ENCODE measurements at places on chromosomes 7 and 10.

DNA sequence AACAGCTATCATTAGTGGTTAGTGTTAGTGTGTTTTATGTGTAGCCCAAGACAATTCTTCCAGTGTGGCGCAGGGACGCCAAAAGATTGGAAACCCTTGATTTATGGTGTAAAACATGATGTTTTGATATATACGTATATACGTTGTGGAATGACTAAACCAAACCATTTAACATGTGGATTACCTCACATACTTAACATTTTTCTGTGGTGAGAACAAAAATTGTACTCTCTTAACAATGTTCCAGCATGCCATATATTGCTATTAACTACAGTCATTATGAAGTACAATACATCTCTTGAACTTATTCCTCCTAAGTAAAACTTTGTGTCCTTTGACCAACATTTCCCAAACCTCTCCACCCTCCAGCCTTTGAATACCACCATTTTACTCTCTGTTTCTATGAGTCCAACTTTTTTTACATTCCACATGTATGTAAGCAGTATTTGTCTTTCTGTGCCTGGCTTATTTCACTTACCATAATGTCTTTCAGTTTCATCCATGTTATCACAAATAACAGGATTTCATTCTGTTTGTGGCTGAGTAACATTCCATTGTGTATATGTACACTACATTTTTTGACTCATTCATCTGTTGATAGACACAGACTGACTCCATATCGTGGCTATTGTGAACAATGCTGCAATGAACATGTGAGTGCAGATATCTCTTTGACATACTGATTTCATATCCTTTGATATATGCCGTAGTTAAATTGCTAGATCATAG is 42.2 kb upstream of the MAGI2 start:
- no peak for DNase-seq

DNA sequence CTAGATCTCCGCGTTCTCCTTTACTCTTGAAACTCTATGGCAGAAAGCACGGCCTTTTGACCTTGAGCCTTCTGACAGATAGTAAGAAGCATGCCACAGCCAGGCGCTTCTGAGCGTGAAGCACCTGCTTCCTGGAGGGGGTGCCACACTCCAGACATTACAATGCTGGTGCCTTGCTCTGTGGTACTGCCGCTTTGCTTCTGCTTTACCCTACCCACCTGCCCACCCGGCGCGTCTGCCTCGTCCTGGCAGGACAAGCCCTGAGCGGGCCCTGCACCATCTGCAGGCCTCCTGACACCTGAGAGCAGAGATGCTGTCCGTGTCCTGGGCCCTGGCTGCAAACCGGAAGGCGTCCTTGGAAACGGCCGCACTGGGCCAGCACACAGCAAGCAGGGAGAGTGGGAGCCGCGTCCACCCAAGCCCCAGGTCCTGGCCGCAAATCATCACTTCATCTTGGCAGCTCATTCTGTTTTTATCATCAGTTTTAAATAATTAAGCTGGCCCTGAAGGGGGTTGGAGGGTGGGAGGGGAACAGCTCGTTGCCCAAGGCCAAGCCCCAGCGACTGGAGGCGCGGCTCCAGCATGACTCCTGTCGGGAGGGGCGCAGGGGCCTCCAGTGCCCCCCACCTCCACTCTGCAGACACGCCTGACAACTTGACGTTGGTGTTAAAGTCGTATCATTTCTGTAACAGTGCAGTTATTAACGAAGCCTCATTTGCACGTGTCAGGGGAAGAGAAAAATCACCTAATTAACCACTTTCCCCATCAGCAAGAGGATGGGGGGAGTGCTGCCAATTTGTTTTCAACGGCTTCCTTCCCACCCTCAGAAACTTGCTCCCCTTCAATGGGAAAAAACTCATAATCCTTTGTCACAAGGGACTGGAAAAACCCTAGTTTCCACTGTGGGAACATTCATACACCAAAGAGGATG is 132.2 kb downstream of the MAD1L1 start:
- DNase-seq: no peak

GRCh38 chr10:114491933-114492332 is 87.6 kb upstream of the AFAP1L2 start:
- no peak for DNase-seq

- DNase-seq: no peak
These were observed at the start of gene TNS3 for GRCh38 chr7:47581804-47582763. Gene TNS3, minus strand, starts transcription at chr7:47582111. Its CDS starts 142,475 bp downstream, at chr7:47439636.

DNA sequence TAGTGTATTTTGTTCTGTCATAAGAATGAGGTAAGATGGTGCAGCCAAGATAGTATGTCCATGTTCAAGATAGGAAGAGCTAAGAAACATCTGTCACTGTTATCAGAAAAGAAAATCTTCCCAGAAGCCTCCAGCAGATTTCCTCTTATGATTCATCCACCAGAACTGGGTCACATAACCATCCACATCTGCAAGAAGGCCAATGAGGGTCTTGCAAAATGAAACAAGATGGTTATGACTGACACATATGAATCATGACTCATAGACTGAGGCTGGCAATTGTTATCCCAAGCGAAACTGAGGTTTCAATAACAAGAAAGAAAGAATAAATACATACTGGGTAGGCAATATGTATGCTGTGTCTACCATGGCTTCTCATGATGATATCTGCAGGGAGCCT is 30.3 kb downstream of the CCNJ start:
- DNase-seq: no peak

- no peak for DNase-seq
These were observed 32.5 kb downstream of the PRKAR2B start for GRCh38 chr7:107076781-107077698.

GRCh38 chr7:78033410-78033809 is 234.8 kb downstream of the PHTF2 start:
- no peak for DNase-seq

- DNase-seq: no peak
These were observed 31.0 kb downstream of the CDCA7L start for GRCh38 chr7:21914671-21915070.

DNA sequence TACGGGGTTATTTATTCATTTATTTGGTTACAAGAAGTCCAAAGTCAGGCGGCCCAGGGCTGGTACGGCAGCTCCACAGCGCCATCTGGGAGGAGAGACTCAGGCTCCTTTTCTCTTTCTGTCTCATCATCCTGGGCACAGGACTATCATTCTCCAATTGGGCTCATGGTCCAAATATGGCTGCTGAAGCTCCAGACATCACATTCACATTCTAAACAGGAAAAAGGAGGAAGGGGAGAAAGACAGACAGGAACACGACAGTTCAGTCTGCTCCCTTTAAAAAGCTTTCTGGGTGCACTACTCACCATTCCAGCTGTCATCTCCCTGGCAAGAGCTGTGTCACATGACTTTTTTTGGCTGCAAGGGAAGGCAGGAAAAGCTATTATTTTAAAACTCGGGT is 74.4 kb upstream of the PDZD8 start:
- DNase-seq: no peak

- DNase-seq: no peak
These were observed 4.0 kb upstream of the NKX2-3 start for GRCh38 chr10:99528494-99529441.

DNA sequence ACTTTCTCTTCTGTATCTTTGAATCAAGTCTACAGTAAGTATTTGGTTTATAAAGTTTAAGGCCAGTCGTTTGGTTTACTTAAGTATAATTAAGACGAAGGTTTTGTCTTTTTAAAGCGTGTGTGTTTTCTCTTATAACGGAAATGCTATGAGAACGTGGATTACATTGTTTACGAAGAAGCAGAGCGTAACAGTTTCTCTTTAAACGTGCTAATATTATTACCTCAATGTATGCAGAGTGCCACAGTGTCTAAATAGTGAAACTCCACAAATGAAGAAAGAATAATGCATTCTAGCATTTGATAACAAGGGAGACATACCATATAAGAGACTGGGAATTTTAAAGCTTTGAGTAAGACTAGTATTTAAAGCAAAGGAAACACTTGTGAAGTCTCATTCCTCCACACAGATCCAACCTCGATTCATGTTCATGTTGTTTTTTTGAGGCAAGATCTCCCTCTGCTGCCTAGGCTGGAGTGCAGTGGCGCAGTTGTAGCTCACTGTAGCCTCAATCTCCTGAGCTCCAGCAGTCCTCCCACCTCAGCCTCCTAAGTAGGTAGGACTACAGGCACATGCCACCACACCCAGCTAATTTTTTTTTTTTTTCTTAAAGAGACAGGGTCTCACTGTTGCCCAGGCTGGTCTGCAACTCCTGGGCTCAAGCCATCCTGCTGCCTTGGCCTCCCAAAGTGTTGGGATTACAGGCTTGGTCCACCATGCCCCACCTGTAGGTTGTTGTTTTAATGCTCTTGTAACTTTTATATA is 75.1 kb downstream of the ANKRD61 start:
- DNase-seq: peak; percentile 44

GRCh38 chr7:66967029-66967428 is 28.4 kb downstream of the SBDS start:
- DNase-seq: no peak

DNA sequence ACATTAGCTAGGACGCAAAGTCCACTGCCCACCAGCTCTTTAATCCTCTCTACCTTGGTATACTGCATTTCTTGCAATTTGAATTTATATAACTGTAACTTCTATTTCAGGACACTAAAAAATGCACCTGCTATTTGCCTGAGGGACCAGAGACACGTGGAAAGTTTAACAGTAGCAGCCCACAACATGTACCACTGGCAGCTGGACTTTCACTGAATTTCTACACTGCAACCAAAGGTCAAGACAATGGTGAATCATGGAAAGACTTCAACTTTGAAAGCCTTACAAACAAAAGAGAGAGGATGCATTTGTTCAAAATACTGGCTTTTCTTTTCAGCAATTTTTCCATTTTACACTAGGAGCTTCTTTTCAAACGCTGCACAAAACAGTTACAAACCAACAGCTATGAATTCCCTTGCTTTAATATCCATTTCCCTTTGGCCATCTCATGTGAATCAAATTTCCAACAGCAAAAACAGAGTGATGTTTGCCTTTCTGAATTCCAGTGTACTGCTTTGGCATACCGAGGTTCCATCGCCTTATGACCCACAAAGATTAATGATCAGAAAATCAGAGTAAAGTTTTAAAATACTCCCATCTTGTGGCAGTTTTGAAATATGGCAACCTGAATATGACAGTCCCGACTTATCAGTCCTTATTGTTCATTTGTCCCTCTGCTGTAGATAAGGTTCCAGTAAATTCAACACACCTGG is 29.9 kb upstream of the HNRNPH3 start:
- DNase-seq: no peak

DNA sequence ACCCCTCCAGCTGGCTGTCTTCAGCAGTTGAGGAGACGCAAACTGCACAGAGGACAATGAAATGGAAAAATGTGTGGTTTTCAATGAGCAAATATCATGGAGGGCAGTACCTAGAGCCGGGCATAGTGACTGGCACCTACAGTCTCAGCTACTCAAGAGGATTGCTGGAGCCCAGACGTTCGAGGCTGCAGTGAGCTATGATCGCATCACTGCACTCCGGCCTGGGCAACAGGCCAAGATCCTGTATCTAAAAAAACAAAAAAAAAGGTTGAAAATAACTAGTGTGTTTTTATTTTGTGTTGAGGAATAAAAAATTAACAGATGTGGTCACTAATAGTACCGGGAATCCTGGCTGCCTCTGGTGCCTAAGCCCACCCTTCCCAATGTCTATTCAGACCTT is 345.5 kb downstream of the GALNT17 start:
- DNase-seq: no peak

DNA sequence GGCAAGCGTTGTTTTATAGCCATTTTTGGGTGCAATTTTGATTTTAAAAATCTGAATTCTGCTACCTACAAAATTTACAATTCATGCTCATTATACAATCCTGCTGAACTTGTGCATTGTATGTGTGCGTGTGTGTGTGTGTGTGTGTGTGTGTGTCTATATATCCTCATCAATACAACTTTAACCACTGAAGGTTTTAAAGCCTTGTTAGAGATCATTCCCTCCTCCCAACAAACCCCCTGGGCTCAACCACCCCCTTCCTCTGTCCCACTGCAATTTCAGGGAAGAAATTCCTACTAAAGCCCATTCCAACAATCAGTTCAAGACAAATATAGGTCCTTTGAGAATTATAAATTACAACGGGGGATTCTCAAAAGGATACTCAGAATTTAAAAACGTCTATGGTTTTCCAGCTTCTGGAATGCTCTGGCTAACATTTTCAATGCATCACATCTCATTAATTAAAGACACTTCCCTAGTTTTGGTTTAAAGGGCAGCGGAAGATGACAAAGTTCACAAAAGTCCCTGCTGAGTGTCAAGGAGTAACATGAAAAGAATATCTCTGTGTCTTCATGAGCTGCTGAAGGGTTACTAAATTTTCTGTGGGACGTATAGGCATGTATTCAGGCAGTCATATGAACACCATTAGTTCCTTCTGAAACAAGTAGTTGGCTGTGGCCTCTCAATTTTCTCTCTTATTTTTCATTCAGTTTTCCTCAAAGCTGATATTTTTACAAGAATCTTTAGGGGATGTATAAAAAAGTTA is 889 bp upstream of the SEMA3A start:
- no peak for DNase-seq

GRCh38 chr10:44312401-44312800 is 72.5 kb downstream of the CXCL12 start:
- DNase-seq: no peak

- no peak for DNase-seq
These were observed 373.9 kb downstream of the LRRTM3 start for GRCh38 chr10:67299761-67300160.

DNA sequence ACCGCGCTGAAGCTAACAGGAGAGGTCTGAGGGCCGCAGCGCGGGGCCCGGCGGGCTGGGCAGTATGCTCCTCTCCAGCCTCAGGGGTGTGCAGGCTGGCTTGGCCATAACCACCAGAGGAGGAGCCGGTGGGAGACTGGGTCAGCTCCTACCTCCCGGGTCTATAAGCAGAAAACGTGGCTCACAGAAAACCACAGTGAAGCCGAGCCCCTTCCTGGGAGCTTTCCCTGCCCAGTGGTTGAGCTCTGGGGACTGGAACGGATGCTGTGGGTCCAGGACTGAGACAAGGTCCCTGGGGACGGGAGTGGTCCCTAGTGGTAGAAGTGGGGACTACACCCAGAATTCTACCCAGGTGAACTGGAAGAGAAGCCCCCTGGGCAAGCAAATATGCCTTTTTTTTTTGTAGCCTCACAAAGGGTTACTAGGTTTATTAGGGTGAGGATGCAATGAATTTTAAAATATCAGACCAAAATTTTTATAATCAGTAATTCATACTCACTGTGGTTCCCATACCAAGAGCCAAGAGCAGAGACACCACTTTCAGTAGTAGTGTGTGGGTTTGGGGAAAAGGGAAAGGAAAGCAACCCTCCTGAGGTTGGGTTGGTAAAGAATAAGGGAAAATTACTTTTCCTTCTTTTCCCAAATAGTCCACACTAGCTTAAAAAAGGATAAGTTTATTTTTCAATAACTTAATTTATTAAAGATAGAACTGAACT is 67.9 kb upstream of the PRKCQ start:
- DNase-seq: peak; percentile 85

GRCh38 chr7:94888551-94888950 is 18.8 kb upstream of the PPP1R9A start:
- no peak for DNase-seq

GRCh38 chr10:93062514-93063143 is 2.0 kb downstream of the CYP26C1 start:
- DNase-seq: peak; percentile 69

Data from stimulated activated CD8-positive, alpha-beta memory T cell treated with anti-CD3 and anti-CD28 coated beads, Interleukin-4, amount 100 ng/mL, for 48 hours (primary cell).